ENCODE measurements at places on chromosomes 2 and 18.

- no peak for DNase-seq
Observed at GRCh38 chr2:189024901-189025618, 50.9 kb downstream of the COL3A1 start.

- DNase-seq, result no peak
Observed at GRCh38 chr18:62812242-62812641, 96.9 kb downstream of the PHLPP1 start.

- no peak for DNase-seq
Observed at GRCh38 chr18:63837590-63837989, 49.9 kb upstream of the SERPINB2 start.

- no peak for DNase-seq
Observed at GRCh38 chr2:236847538-236848263, 238.0 kb upstream of the COPS8 start.

- no peak for DNase-seq
Observed at GRCh38 chr2:30310371-30310770, 79.0 kb downstream of the LBH start.

- no peak for DNase-seq
Observed at GRCh38 chr2:217062768-217063167, 202.9 kb upstream of the TNP1 start.
